Neural progenitor cell (in vitro differentiated cells): ENCODE measurements at places on chromosomes 6 and 20. TPM values are rescaled to one million over a fixed set of nuclear protein-coding genes. Genes with fewer than 3 reads are reported as not detected.

DNA sequence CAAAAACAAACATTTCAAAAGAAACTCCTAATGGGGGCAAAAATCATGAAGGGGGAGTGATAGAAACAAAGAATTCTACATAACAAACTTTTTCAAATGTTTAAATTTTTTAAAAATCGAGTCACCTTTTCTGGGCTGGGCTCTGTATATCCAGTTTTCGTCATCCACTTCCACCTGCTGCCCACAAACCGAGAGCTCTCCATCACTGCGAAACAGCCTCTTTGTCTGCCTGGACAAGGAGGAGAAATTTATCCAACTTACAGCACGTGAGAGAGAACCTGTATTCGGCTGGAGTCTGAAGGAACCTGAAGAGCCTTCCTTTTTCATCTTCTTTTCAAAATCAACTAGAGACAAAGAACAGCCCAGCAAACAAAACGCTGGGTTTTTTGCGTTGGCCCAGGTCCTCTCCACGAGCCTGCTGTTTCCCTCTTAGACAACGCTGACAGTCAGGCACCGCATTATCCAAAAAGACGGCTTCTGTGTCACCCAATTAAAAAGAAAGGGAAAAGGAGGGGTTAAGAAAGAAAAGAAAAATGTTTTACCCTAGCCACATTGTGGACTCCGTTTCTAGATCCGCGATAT, 72.4 kb upstream of the NHSL1 start:
- no peak overlapping the region for H3K27ac ChIP-seq
- peak; percentile 32 for DNase-seq
- H3K4me1 ChIP-seq: peaks cover 61% of the 10 kb centered on the region
- H3K4me3 ChIP-seq: peak overlapping the region; percentile 69

GRCh38 chr20:61532736-61533135, 280.7 kb downstream of the CDH4 start:
- no peaks in the 10 kb centered on the region for H3K36me3 ChIP-seq
- no peak overlapping the region for H3K4me3 ChIP-seq
- no peaks in the 10 kb centered on the region for H3K27me3 ChIP-seq
- no peak overlapping the region for H3K27ac ChIP-seq
- no peak for DNase-seq

GRCh38 chr20:37567331-37567665, 39.6 kb upstream of the BLCAP start:
- H3K27ac ChIP-seq: no peak overlapping the region
- H3K36me3 ChIP-seq: no peaks in the 10 kb centered on the region
- peaks cover 31% of the 10 kb centered on the region for H3K4me1 ChIP-seq
- DNase-seq: no peak
- peaks cover 9% of the 10 kb centered on the region for H3K27me3 ChIP-seq
- no peak overlapping the region for H3K4me3 ChIP-seq

- H3K4me1 ChIP-seq: peaks cover 69% of the 10 kb centered on the region
- peak; percentile 90 for DNase-seq
- no peaks in the 10 kb centered on the region for H3K36me3 ChIP-seq
- H3K4me3 ChIP-seq: peak overlapping the region; percentile 18
- H3K27me3 ChIP-seq: no peaks in the 10 kb centered on the region
Observed at GRCh38 chr20:37726971-37727956, 33.4 kb downstream of the CTNNBL1 start.

GRCh38 chr6:36023996-36024795, at the start of gene SLC26A8:
SLC26A8 (minus strand) TSS chr6:36024641; CDS start chr6:36019707, 4,934 bp downstream.
- DNase-seq: peak; percentile 50
- H3K4me1 ChIP-seq: peaks cover 12% of the 10 kb centered on the region
- no peaks in the 10 kb centered on the region for H3K36me3 ChIP-seq
- no peak within 1 kb of the TSS for H3K27ac ChIP-seq
- H3K27me3 ChIP-seq: peaks cover 22% of the 10 kb centered on the region

GRCh38 chr6:134419716-134420115, 101.8 kb upstream of the SGK1 start:
- H3K27ac ChIP-seq: no peak overlapping the region
- no peaks in the 10 kb centered on the region for H3K4me1 ChIP-seq
- no peaks in the 10 kb centered on the region for H3K36me3 ChIP-seq
- no peak for DNase-seq
- H3K4me3 ChIP-seq: no peak overlapping the region
- H3K27me3 ChIP-seq: no peaks in the 10 kb centered on the region

The TRIM40 gene
- not detected in 2 replicates for total RNA-seq

The TMEM181 gene
- 20.8 and 27.3 TPM in 2 replicates for total RNA-seq

- H3K4me3 ChIP-seq: no peak overlapping the region
- no peak for DNase-seq
- H3K27me3 ChIP-seq: no peaks in the 10 kb centered on the region
- H3K4me1 ChIP-seq: no peaks in the 10 kb centered on the region
Observed at GRCh38 chr20:2991532-2991931, 51.9 kb upstream of the GNRH2 start.

- no peak overlapping the region for H3K27ac ChIP-seq
- no peaks in the 10 kb centered on the region for H3K36me3 ChIP-seq
- H3K4me3 ChIP-seq: no peak overlapping the region
- no peaks in the 10 kb centered on the region for H3K27me3 ChIP-seq
- DNase-seq: no peak
Observed at GRCh38 chr6:20180935-20181334, 31.3 kb downstream of the MBOAT1 start.

GRCh38 chr20:7207186-7207798, 439.8 kb downstream of the BMP2 start:
- H3K4me1 ChIP-seq: no peaks in the 10 kb centered on the region
- no peak for DNase-seq
- no peaks in the 10 kb centered on the region for H3K36me3 ChIP-seq
- no peak overlapping the region for H3K4me3 ChIP-seq

DNA sequence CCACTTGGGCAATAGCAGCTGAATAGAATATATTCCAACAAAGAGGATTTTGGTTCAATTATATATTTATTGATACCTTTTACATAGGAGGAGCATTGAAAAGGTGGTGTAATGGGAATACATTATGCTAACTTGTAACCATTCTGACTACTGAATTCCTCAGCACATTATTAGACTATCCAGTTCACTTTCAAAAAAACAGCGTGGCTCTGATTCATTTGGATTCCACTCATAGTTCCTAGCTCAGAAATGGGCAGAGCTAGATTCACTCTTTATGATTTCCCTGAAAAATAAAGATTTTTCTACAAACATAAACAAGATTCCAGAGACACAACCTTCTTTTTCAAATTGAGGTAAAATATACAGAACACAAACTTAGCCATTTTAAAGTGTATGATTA, 9.2 kb upstream of the TRERF1 start:
- no peak overlapping the region for H3K4me3 ChIP-seq
- H3K27me3 ChIP-seq: no peaks in the 10 kb centered on the region
- no peaks in the 10 kb centered on the region for H3K36me3 ChIP-seq
- H3K27ac ChIP-seq: no peak overlapping the region
- DNase-seq: no peak

DNA sequence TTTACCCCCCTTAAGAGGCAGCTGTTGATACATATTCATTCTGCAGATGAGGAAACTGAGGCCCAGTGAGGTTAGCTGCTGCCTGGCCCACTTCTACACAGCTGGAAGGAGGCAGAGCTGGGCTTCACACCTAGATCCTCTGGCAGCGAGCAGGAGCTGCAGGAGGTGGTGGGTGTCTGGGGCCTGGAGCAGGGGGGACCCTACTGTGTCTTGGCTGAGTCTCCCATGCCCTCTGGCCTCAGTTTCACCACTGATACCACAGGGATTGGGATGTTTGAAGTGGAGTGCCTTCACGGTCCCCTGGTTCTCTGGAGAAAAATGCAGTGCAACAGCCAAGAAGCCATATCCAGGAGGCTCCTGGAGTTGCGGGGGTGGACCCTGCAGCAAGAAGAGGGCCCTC, 8.2 kb upstream of the BPIFA2 start:
- H3K4me3 ChIP-seq: no peak overlapping the region
- H3K27me3 ChIP-seq: peaks cover 1% of the 10 kb centered on the region
- H3K27ac ChIP-seq: no peak overlapping the region
- DNase-seq: no peak
- no peaks in the 10 kb centered on the region for H3K4me1 ChIP-seq

- no peak overlapping the region for H3K27ac ChIP-seq
- no peaks in the 10 kb centered on the region for H3K27me3 ChIP-seq
- H3K4me1 ChIP-seq: peaks cover 6% of the 10 kb centered on the region
- no peak overlapping the region for H3K4me3 ChIP-seq
- DNase-seq: no peak
Observed at GRCh38 chr6:142821164-142821716, 123.7 kb downstream of the HIVEP2 start.

- H3K4me3 ChIP-seq: no peak overlapping the region
- DNase-seq: no peak
- H3K36me3 ChIP-seq: no peaks in the 10 kb centered on the region
- peaks cover 3% of the 10 kb centered on the region for H3K4me1 ChIP-seq
- H3K27ac ChIP-seq: no peak overlapping the region
Observed at GRCh38 chr6:154921482-154921881, 73.6 kb upstream of the TIAM2 start.

DNA sequence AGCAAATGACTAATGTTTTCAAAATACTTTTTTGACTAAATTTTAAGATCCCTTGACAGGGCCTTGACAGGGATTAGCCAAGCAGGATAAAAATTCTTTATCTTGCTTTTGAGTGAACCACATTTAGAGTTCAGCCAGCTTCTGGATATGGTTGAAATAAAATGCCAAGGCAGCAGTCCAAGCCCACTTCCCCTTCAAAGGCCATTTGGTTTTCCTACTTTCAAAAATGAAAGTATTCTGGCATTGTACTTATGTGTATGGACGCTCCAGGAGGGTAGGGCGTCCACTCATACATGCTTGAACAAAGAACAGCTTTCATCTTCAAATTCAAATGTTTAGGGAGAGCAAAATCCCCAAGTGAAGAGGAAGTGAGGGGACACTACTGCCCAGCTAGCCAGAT, 82.3 kb upstream of the BCLAF1 start:
- DNase-seq: no peak
- no peaks in the 10 kb centered on the region for H3K36me3 ChIP-seq
- no peak overlapping the region for H3K27ac ChIP-seq
- H3K4me1 ChIP-seq: peaks cover 7% of the 10 kb centered on the region
- H3K27me3 ChIP-seq: no peaks in the 10 kb centered on the region

DNA sequence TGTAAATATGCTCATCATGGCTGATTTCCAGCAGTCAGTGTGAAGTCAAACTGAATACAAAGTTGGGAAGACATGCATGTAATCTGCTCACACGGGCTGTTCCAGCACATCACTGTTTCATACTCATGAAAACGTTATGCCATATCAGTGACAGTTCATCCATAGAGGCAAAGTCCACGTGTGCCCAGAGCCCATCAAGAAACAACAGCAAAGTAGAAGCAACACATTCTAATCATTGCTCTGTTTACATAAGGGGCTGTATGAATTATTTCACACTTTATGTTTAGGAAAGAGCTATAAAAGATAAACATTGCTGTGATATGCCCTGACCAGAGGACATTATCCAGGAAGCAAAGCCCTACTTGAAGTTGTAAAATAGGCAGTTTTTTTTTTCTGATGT, 157.0 kb upstream of the ENPP5 start:
- DNase-seq: no peak
- H3K27ac ChIP-seq: no peak overlapping the region
- H3K27me3 ChIP-seq: no peaks in the 10 kb centered on the region

The RCAN2 gene
- total RNA-seq: 5.8 and 6.7 TPM in 2 replicates

The SLC32A1 gene
- total RNA-seq: 0.04 and 0.37 TPM in 2 replicates

DNA sequence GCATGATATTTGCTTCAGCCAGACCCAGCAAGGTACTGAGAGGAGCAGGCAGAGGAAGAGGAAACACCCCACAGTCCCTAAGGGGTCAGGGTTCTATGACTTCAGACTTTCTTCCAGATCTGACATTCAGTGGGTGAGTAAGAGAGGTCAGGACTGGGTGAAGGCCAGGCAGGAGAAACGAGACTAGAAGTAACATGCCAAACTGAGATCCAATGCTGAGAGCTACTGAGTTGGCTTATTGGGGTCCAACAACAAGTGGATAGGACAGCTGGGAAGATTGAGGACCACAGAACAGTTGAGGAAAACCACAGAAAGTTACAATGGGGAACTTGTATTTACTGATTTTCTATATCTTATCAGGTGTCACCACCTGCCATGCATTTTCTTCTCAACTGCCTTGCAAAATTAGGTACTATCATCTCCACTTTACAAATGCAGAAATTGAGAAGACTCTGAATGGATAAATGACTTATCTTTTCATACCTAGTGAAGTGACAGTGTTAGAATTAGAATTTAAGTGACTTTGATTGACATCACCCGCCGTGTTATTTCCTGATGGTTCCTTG, 43.8 kb upstream of the HIVEP1 start:
- H3K36me3 ChIP-seq: no peaks in the 10 kb centered on the region
- H3K4me3 ChIP-seq: no peak overlapping the region
- H3K27me3 ChIP-seq: no peaks in the 10 kb centered on the region

- no peak overlapping the region for H3K4me3 ChIP-seq
- H3K27me3 ChIP-seq: no peaks in the 10 kb centered on the region
- DNase-seq: no peak
- H3K27ac ChIP-seq: no peak overlapping the region
- H3K4me1 ChIP-seq: peaks cover 21% of the 10 kb centered on the region
Observed at GRCh38 chr20:37297066-37297736, 7.7 kb downstream of the MANBAL start.
